ENCODE measurements at places on chromosomes 16 and 17.

DNA sequence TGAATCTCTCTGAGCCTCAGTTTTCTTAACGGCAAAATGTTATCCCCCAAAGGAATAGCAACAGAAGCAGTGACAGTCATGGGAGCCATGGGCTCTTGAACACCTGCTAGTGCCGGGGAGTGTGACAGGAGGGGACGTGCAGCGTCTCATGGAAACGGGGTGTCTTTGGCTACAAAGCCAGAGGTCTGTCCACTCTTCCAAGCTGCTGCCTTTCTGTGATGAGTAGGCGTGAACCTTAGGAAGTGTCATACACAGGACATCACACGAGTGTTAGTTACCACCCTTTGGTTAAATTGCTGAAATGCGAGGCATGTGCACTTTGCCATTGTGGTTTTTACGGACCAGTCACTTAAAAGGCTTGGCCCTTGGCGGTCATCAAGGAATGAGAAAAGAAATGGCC, 93.4 kb downstream of the IRF8 start:
- no peak for DNase-seq

- DNase-seq, result no peak
Observed at GRCh38 chr17:81888988-81889595, 2.3 kb downstream of the ALYREF start.

GRCh38 chr17:58278661-58279015, 2.1 kb downstream of the MPO start:
- DNase-seq, result no peak

- DNase-seq, result no peak
Observed at GRCh38 chr17:7922845-7923628, 6.6 kb downstream of the KCNAB3 start.

GRCh38 chr16:7420079-7420478, 87.4 kb downstream of the RBFOX1 start:
- no peak for DNase-seq

DNA sequence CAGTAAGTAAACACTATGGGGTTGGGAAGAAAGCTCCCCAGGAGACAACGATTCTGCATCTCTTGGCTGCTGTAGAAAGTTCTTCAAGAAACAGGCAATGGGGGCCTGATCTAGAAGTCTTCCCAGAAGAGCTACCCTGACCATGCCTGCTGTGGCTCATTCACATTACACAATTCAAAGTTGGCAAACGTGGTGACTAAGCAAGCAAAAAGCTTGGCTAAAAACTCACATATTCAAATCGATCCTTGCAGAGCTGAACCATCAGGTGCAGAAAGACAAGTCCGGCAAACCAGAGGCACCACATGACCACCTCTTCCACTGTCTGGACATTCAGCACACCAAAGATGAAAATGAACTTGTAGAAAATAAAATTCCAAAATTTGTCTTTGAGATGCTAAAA, 16.1 kb downstream of the AMFR start:
- no peak for DNase-seq

- DNase-seq, result no peak
Observed at GRCh38 chr16:3459401-3460090, 16.1 kb downstream of the NAA60 start.

DNA sequence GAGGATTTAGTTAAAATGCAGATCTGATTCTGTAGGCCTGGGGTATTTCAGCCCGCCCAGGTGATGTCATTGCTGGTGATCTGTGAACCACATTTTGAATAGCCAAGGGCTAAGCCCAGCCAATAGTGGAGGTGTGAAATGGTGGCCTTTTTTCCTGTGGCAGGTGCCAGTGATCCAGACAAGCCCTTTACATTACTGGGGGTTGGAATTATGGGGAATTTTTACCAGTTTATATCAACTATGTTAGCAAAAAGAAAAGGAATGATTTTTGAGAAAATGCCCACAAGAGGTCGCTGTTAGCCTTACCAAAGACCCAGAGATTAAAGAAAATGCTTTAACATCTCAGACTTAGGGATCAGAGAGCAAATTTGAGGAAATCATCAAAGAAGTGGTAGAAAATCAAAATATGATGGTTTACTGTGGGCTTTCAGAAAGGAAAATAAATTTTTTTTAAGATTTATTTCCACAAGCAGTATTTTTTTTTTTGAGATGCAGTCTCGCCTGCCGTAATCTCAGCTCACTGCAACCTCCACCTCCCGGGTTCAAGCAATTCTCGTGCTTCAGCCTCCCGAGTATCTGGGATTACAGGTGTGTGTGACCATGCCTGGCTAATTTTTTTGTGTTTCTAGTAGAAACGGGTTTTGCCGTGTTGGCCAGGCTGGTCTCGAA, 3.9 kb downstream of the VPS35L start:
- DNase-seq, result peak; percentile 34

DNA sequence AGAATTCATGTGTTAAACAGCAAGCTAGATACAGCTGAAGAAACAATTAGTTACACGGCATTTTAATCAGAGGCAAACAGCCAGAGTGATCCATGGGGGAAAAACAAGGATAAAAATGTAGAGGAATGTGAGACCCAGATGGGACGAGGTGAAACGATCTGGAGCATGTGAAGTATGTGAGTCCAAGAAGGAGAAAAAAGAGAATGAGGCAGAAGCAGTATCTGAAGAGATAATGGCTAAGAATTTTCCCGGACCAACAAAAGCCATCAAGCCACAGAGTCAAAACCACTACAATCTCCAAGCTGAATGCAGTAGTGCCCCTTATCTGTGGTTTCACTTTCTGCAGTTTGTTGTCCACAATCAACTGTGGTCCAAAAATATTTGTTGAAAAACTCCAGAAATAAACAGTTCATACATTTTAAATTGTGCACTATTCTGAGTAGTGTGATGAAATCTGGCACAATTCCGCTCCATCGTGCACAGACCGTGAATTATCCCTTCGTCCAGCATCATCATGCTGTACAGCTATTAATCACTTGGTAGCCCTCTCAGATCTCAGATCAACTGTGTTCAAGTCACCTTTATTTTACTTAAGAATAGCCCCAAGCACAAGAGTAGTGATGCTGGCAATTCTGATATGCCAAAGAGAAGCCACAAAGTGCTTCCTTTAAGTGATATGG, 18.8 kb downstream of the MYH10 start:
- no peak for DNase-seq

GRCh38 chr17:5425826-5426225, 5.8 kb downstream of the RPAIN start:
- DNase-seq, result no peak

- no peak for DNase-seq
Observed at GRCh38 chr16:55949518-55949917, 74.3 kb upstream of the CES5A start.

DNA sequence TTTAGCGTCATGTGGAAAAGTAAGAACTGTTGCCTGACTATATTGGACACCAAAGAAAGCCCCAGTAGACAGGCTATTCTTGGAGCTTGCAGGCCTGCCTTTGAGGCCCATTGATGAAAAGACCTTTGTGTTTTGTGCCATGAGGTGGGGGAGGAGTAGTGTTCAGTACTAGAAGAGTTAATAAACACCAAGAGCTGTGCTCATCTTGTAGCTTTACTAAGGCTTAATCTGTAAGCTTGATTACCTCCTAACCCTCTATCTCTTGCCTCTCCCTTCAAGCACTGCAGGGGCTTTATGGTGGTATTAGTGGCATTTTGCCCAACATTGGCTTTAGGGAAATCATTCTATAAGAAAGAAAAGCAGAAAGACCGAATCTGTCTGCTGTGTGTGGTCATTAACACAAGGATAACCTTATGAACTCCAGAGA, 220.2 kb upstream of the TBX2 start:
- DNase-seq, result no peak

DNA sequence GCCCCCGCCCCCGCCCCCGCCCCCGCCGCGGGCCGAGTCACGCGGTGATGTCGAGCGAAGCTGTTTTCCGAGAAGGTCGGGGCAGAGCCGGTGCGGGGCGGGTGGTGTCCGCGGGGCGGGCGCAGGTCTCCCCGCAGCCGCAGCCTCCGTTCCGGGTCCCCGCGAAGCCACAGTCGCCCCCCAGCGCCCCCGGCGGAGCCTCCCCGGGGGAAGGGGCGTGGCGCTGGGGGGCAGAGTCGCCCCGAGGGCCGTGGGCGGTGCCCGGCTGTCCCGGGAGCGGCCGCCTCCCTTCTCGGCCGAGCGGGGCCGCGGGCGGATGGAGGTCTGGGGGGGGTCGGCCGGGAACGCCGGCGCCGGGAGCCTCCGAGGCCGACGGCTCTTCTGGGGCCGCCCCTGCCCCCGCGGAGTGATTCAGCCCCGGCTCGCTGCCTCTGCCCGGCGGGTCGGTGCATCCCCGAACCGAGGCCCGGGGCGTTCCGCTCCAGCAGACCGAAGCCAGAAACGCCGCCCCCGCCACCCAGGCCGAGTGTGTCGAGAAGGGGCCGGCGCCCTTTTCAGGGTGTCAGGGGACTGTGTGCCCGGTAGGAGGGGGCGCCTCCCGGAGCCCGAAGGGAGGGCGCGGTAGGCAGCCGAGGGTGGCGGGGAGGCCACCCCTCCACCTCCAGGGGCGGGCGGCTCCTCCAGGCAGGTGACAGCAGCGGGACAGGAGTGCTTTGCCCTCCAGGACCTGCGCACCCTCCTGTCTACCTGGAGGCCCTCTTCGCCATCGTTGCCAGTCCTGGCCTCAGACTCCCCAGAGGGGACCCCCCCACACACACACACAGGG, 1.7 kb downstream of the METRNL start:
- DNase-seq, result no peak

GRCh38 chr16:22016927-22017326, 9.0 kb downstream of the MOSMO start:
- DNase-seq, result no peak

DNA sequence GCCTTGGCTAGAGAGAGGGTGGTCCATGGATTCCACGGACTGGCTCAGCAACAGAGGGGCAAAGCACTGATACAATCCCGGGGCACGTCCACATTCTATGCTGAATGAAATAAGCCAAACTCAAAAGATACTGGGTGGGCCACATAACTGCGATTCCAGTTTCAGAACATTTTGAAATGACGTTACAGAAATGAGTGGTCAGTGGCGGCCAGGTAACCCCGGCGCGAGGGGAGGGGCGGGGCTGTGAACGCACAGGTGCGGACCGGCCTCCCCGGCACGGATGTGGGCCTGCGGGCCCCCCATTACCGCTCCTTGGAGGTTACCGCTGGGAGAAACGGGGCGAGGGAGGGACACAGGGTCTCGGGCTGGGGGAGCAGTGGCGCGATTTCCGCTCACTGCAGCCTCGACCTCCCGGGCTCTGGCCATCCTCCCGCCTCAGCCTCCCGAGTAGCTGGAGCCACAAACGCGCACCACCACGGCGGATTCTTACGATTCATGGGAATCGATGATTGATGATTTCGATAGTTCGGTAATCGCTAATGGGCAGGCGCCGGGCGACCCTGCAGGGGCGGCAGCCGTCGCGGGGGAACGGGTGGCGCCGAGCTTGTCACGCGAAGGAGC, 559 bp downstream of the MVD start:
- DNase-seq, result no peak

- DNase-seq, result no peak
Observed at GRCh38 chr17:3167574-3167973, 29.7 kb upstream of the OR1A2 start.

GRCh38 chr17:6551356-6551755, 5.0 kb downstream of the PITPNM3 start:
- DNase-seq, result peak; percentile 12

GRCh38 chr16:86899757-86900156, 321.4 kb downstream of the FOXL1 start:
- DNase-seq, result no peak

- no peak for DNase-seq
Observed at GRCh38 chr16:1538804-1539520, 5.5 kb downstream of the TMEM204 start.

- DNase-seq, result no peak
Observed at GRCh38 chr17:81386141-81386645, 9.1 kb upstream of the BAHCC1 start.

DNA sequence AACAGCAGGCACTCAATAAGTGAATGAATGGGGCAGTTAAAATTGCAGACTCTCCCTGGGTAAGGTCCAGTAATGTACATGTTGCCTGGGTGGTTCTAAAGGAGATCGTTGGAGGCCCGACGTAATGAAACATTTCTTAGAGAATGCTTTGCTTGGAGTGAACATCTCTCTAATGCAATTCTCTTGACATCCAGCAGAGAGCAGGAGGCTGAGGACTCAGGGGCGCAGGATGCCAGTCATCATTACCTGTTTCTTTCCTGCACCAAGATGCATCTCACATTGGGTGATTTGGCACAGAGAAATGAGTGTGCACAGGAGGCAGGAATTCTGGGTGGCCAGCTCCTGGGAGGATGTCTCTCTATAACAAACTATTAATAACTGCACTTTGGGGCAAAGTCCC, 130.3 kb upstream of the RBBP6 start:
- DNase-seq, result no peak

DNA sequence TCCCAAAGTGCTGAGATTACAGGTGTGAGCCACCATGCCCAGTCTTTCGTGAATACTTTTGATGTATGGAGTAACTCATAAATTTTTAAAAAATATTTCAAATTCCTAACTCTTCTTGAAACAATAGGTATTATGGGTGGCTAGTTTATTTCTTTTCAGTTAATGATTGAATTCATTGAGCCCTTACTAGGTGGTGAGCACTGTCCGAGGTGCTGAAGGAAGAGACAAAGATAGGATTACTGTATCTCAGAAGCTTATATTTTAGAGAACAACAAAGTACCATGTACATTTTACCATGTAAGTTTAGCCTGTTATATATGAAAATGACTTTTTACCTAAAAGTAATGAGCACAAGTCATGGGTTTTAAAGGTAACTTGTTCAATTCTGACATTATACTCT, 418.3 kb downstream of the NPIPA7 start:
- no peak for DNase-seq

GRCh38 chr16:4090351-4090851, 25.8 kb downstream of the ADCY9 start:
- DNase-seq, result no peak

GRCh38 chr16:89095491-89095951, 1.9 kb downstream of the ACSF3 start:
- no peak for DNase-seq

DNA sequence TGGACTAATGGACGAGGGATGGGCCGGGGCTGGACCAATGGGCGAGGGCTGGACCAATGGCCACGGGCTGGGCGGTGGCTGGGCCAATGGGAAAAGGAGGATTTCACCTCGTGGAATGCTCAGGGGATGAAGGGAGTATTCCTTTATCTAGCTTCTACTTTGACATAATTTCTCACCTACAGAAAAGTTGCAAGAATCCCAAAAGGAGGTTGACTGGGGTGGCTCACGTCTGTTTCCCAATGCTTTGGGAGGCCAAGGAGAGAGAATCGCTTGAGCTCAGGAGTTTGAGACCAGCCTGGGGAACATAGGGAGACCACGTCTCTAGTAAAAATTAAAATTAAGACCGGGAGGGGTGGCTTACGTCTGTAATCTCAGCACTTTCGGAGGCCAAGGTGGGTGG, 5.7 kb upstream of the FLYWCH1 start:
- no peak for DNase-seq

GRCh38 chr17:32558997-32559650, 72.3 kb downstream of the CDK5R1 start:
- no peak for DNase-seq

GRCh38 chr17:2024572-2025219, 438 bp downstream of the RTN4RL1 start:
- no peak for DNase-seq

GRCh38 chr17:33523577-33523981, 230.5 kb upstream of the ASIC2 start:
- DNase-seq, result no peak

GRCh38 chr17:41678907-41679739, 9.6 kb upstream of the EIF1 start:
- no peak for DNase-seq

- DNase-seq, result no peak
Observed at GRCh38 chr16:10517868-10518267, 62.5 kb downstream of the EMP2 start.

All from LoVo (cell line).